Osteoblast (primary cell): ENCODE measurements at places on chromosomes 11 and 22. TPM values are rescaled to one million over a fixed set of nuclear protein-coding genes. Genes with fewer than 3 reads are reported as not detected.

DNA sequence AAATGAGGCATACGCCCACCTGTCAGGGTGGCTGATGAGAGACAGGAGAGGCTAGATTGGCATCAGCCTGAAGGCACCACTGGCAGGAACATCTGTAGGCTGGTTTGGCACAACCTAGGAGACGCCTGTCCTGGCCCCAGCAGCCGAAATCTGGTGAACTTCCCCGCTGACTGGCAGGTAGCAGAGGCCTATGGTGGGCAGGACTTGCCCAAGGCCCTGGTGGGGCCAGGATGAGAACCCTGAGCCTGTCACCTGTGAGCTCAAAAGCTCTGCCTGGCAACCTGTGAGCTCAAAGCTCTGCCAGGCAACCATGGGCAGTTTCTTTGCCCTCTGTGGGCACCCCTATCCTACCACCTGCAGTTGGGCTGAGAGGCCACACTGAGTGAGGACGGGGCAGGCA is 2.5 kb downstream of the DERL3 start:
- no peak overlapping the region for H3K4me3 ChIP-seq
- H3K4me1 ChIP-seq: peaks cover 4% of the 10 kb centered on the region
- H3K36me3 ChIP-seq: peaks cover 22% of the 10 kb centered on the region
- no peak for DNase-seq

The TRPC6 gene
- under 0.01 and 0.36 TPM in 2 replicates for total RNA-seq

GRCh38 chr11:112697391-112698178 is 263.6 kb upstream of the NCAM1 start:
- H3K4me1 ChIP-seq: no peaks in the 10 kb centered on the region
- no peaks in the 10 kb centered on the region for H3K36me3 ChIP-seq
- H3K4me3 ChIP-seq: no peak overlapping the region
- no peak for DNase-seq

DNA sequence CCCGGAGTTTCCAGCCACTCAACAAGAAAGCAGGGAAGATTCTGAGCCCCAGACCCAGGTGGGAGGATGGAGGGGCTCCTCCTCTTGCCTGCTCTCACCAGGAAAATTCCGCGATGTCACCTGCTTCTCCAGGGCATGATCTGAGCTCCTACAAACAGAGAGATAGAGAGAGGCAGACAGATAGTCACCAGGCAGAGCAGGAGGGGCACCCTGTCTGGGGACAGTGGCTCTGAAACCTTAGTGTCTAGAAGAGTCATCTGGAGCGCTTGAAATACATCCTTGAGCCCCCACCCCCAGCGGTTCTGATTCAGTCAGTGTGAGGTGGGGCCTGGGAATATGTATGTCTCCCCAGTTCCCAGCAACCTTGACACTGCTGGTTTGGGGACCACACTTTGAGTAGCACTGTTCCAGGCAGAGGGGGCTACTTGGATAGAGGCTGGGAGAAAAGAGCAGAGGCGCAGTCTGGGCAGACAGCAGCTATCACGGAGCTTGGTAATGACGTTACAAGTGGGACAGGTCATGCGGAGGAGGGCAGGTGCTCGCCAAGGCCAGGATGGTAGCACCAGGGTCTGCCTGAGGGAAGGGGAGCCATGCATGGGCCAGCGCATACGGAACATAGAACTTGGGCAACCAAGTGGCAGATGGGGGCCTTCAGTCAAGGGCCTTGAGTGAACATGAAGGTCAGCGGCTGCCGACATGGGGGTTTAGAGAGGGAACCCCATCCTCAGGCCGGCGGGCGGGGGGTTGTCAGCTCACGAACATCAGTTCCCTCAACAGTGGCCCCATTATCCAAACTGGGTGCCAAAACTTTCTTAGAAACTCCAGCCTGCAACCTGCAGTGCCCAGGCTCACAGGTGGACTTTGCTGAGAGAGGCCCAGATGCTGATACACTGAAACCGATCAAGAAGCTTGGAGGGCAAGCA is 60.9 kb upstream of the MYEOV start:
- peaks cover 42% of the 10 kb centered on the region for H3K27me3 ChIP-seq
- H3K27ac ChIP-seq: no peak overlapping the region
- no peak for DNase-seq
- no peak overlapping the region for H3K4me3 ChIP-seq
